ENCODE measurements at places on chromosomes 6 and 20.

DNA sequence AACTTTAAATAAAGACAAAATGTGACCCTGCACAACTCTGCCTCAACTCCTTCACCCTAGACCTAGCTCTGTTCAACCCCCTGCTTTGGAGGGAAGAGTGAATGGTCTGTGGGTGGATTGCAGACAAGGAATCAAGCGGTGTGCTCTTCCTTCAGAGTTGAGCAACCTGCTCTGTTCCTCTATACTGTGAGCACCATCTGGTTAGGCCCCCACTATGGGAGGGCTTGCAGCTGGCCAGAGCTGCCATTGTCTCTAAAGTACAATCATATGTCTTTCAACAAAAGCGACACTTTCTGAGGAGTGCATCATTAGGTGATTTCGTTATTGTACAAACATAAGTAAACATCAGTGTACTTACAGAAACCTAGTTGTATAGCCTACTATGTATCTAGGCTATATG lies 406.1 kb upstream of the MARCKS start:
- no peak for DNase-seq

DNA sequence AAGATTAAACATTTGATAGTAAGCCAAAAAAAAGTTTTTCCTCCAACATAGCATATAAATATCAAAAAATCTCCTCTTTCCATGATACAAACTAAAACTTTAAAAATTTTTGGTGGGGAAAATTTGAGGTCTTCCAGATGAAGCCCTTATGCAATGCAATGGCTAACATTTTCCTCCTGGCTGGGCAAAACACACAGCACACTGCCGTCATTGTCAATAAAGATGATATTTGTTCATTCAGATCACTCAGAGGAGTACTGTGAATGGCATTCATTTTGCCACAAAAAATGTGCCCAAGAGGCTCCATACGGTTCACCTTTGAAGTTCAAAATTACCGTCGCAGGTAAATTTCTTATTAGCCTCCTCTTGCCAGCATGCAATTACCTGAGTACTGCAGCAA lies 33.9 kb upstream of the FBXO9 start:
- no peak for DNase-seq

GRCh38 chr20:41072915-41073314 lies 44.3 kb downstream of the TOP1 start:
- DNase-seq: no peak

DNA sequence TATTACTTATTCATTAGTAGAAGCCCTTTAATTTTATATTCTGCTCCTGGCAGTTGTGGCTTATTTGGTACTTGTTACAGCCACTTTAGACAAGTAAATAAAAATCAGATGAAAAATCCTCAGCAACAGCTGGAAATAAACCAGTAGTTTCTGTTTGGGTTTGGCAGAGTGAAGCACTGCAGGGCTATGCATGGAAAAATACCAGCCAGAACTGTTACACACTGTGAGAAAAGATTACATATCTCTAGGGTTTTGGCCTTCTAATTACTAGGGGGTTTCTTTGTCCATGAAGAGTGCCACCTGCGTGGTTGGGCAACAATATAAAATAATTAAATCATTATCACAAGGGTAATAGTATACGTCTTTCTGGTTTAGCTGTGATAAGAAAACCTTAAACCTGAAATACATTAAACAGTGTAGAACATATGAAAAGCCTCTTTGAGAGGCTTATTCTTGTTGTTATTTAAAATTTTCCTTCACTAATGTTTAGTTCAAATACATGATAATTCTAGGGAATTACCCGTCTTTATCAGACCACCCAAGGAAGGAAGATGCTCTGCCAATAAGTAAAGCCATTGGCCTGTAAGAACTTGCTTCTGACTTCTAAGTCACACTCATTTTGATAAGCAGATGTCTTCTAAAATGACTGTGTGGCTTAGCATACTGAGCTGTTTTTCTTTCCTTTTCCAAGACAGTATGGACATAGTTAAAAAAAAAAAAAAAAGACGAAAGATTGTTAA lies 320.0 kb upstream of the FLRT3 start:
- DNase-seq: no peak
